ENCODE measurements at places on chromosomes 7 and 10.

DNA sequence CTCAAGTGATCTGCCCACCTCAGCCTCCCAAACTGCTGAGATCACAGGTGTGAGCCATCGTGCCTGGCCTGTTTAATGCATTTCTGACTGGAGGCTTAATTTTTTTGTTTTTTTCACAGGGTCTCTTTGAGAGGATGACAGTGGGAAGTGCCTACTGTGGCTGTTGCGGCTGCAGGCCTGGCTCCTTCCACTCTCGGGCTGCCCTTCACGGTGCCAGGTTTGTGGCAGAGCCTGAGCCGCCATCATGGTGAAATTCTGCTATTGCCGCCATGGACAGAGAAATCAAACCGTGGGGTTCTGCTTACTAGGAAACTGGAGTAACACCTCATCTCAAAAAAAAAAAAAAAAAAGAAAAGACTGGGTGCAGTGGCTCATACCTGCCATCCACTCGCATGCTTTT lies 142.7 kb downstream of the CAMK1D start:
- H3K27ac ChIP-seq = no peak overlapping the region
- no peak for DNase-seq
- no peaks in the 10 kb centered on the region for H3K27me3 ChIP-seq

DNA sequence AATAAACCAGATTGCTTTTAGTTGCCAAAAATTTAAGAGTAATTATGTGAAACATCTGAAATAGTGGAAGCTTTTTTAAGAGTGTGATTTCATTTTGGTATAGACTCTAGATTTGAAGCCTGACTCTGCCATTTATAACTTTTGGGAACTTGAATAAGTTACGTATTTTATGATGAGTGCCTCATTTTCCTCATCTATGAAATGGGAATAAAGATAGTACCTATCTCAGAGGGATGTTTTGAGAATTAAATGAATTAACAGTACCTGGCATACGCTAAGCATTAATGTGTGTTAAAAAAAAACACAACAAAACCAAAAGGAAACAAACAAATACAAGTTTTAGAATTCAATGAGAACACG lies 12.9 kb downstream of the PRKAR2B start:
- H3K36me3 ChIP-seq = no peaks in the 10 kb centered on the region
- no peak overlapping the region for H3K4me3 ChIP-seq
- no peaks in the 10 kb centered on the region for H3K4me1 ChIP-seq
- DNase-seq = no peak
- no peak overlapping the region for H3K27ac ChIP-seq
- no peaks in the 10 kb centered on the region for H3K27me3 ChIP-seq

DNA sequence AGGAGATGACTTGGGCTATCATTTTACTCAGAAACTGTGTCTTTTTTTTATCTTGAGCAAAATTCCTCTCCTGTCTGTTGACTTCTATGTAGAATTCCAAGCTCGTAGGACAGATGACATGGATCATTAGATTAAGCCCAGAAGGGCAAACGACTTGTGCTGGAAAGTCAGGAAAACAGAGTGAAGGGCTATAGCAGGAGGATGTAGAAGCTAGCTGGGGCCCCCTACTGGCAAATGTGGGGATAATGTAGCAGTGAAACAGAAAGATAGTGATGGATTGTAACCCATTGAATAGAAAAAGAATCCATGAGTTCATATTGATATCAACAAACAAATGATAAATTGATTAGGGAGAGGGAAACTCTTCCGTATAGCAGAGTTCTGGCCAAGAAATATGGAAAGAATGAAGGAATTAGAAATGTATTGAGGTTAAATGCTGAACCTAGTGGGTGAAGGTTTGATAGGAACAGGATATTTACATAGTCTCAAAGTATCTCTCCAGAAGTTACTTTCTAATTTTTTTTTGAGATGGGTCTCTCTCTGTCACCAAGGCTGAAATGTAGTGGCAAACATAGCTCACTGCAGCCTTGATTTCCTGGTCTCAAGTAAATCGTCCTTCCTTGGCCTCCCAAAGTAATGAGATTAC lies 103.6 kb downstream of the LYZL1 start:
- DNase-seq = peak; percentile 55
- no peak overlapping the region for H3K4me3 ChIP-seq
- H3K27me3 ChIP-seq = no peaks in the 10 kb centered on the region
- no peaks in the 10 kb centered on the region for H3K36me3 ChIP-seq

DNA sequence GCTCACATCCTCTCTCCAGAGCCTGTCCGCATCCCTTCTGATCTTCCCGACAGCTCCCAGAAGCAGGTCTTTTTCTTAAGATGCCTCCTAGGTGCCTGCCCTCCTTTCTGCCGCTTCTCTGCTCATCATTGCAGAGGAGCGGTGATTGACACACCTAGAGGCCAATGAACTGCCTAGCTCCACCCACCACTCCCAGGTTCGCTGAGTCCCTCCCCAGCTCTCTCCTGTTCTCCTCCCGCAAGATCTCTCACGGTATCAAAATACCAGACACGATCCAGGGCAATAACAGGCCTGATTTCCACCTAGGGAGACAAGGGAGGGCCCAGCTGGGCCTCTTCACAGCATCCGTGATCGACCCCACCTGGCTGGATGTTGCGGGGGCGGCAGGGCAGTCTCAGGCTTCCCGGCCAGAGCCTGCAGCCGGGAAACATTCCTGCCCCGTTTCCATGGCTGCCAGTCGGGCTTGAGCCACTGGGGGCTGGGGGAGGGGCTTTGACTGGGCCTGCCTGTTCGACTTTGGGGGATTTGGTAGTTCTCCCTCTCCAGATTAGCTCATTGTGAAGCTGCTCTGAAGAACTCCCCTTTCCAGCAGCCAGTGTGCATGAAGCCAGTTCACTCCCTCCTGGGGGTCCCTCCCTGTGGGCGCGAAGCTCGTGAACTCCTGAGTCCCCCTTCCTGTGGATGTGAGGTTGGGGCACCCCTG lies 373.5 kb downstream of the RPS24 start:
- peak overlapping the region; percentile 68 for H3K27ac ChIP-seq
- H3K4me1 ChIP-seq = peaks cover 23% of the 10 kb centered on the region
- no peaks in the 10 kb centered on the region for H3K27me3 ChIP-seq
- peak; percentile 94 for DNase-seq
- H3K36me3 ChIP-seq = no peaks in the 10 kb centered on the region

DNA sequence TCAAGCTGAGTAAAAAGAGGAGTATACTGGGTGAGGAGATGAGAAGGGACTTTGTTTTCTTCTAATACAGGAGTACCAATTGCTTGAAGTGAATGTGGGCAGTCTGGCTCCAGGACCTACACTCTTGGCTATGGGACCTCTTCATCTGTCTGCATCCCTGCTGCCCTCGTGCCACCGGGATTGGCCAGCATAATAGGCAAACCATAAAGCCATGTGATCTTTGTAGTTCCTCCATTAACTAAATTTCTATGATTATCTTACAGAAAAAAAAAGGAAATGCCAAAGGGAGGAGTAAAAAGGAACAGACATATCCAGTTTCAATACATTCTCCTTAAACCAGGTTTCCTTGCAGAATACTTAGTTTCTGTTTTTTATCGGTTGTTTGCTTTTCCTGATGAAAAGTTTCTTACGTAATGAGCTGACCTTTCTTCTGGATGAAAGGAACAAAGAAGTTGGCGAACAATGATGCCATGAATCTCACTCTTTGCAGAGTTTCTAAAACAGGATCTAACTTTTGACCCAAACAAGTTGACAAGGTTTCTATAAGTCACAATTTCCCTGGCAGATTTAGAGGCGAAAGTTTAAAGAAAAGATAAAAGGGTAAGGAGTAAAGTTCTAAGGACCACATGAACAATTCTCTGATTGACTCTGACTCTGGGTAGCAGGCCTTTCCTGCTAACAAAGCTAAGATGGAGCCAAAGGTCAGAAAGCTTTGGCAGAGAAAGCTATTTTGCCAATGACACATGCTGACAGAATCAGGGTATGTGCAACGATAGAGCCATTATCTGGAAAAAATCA lies 54.1 kb downstream of the LAMB1 start:
- no peaks in the 10 kb centered on the region for H3K27me3 ChIP-seq
- peaks cover 2% of the 10 kb centered on the region for H3K4me1 ChIP-seq
- no peaks in the 10 kb centered on the region for H3K36me3 ChIP-seq
- no peak for DNase-seq

- no peak overlapping the region for H3K27ac ChIP-seq
- H3K4me1 ChIP-seq = peaks cover 2% of the 10 kb centered on the region
- no peak for DNase-seq
- H3K36me3 ChIP-seq = no peaks in the 10 kb centered on the region
- H3K4me3 ChIP-seq = no peak overlapping the region
Measured at GRCh38 chr10:61933859-61934555, 32.5 kb downstream of the ARID5B start.

- H3K27me3 ChIP-seq = no peaks in the 10 kb centered on the region
- H3K36me3 ChIP-seq = no peaks in the 10 kb centered on the region
- no peak overlapping the region for H3K4me3 ChIP-seq
- no peak overlapping the region for H3K27ac ChIP-seq
Measured at GRCh38 chr10:116978901-116979300, 26.1 kb downstream of the SHTN1 start.

- H3K4me1 ChIP-seq = peaks cover 3% of the 10 kb centered on the region
- no peaks in the 10 kb centered on the region for H3K27me3 ChIP-seq
- H3K36me3 ChIP-seq = no peaks in the 10 kb centered on the region
- no peak overlapping the region for H3K4me3 ChIP-seq
- no peak for DNase-seq
Measured at GRCh38 chr10:9853405-9854355, 1164.0 kb upstream of the CELF2 start.

- H3K4me3 ChIP-seq = no peak overlapping the region
- no peaks in the 10 kb centered on the region for H3K36me3 ChIP-seq
- H3K4me1 ChIP-seq = peaks cover 27% of the 10 kb centered on the region
- H3K27ac ChIP-seq = no peak overlapping the region
Measured at GRCh38 chr10:124158592-124158991, 65.2 kb upstream of the CHST15 start.

DNA sequence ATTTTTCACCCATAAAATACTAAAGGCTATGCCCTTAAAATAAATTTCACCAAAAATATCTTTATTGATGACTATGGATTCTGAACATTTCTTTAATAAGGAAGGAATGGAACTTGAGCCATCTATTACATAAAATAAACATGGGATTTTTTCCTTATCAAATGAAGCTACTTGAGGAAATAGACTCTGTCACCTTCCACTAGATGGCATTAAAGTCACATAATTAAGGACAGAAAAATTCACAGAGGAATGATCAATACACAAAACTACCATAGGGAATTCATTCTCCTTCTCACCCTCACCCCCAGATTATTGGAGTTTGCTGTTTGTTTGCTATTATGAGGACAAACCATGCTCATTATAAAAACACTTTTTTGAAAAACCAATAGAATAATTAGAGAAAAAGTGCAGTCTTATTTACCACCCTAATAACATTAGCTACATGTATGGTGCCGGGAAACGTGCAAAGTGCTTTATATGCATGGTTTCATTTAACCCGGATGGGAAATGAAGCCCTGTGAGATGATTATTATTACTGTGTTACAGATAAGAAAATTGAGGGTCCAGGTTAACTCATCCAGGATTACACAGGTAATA lies 21.1 kb upstream of the FOXI2 start:
- DNase-seq = no peak
- H3K27me3 ChIP-seq = no peaks in the 10 kb centered on the region
- no peak overlapping the region for H3K4me3 ChIP-seq
- H3K4me1 ChIP-seq = no peaks in the 10 kb centered on the region

DNA sequence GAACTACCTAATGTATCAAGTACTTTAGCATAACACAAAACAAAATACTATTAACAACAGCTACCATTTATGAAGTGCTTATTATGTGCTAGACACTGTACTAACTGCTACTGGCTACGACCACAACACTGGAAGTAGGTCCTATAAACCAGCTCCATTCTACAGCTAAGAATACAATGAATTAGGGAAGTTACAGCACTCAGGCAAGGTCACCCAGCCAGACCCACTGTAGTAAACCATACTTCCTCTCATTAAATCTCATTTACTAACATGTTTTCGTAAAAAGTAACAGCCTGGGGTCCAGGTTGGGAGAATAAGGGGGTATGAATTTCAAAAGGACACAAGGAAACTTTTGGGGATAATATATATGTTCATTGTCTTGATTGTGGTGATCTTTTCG lies 25.4 kb downstream of the NAPEPLD start:
- H3K4me3 ChIP-seq = no peak overlapping the region
- no peak overlapping the region for H3K27ac ChIP-seq
- no peaks in the 10 kb centered on the region for H3K4me1 ChIP-seq
- H3K27me3 ChIP-seq = no peaks in the 10 kb centered on the region
- no peaks in the 10 kb centered on the region for H3K36me3 ChIP-seq

GRCh38 chr10:99364125-99364524 lies 35.0 kb downstream of the CNNM1 start:
- no peaks in the 10 kb centered on the region for H3K36me3 ChIP-seq
- no peaks in the 10 kb centered on the region for H3K27me3 ChIP-seq
- H3K4me1 ChIP-seq = no peaks in the 10 kb centered on the region
- no peak overlapping the region for H3K4me3 ChIP-seq

- peaks cover 3% of the 10 kb centered on the region for H3K4me1 ChIP-seq
- no peaks in the 10 kb centered on the region for H3K27me3 ChIP-seq
- DNase-seq = no peak
- H3K4me3 ChIP-seq = no peak overlapping the region
- no peak overlapping the region for H3K27ac ChIP-seq
- H3K36me3 ChIP-seq = no peaks in the 10 kb centered on the region
Measured at GRCh38 chr10:6222755-6223154, 20.0 kb downstream of the PFKFB3 start.

DNA sequence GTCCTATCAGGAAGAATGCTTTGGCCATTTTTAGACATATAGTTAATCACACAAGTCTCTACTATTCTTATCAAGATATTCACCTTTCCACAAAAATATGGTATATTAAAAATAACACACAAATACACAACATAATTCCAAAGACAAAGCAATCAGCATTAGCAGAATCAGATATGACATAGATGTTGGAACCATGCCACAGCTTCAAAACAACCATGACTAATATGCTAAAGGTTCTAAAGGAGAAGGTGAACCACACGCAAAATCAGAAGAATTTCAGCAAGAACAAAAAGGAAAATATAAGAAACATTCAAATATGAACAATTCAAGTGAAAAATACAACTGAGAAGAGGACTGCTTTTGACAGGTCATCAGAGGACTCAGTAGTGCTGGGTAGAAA lies 670.2 kb upstream of the SORCS1 start:
- H3K27me3 ChIP-seq = no peaks in the 10 kb centered on the region
- no peak overlapping the region for H3K27ac ChIP-seq
- DNase-seq = no peak
- no peak overlapping the region for H3K4me3 ChIP-seq

DNA sequence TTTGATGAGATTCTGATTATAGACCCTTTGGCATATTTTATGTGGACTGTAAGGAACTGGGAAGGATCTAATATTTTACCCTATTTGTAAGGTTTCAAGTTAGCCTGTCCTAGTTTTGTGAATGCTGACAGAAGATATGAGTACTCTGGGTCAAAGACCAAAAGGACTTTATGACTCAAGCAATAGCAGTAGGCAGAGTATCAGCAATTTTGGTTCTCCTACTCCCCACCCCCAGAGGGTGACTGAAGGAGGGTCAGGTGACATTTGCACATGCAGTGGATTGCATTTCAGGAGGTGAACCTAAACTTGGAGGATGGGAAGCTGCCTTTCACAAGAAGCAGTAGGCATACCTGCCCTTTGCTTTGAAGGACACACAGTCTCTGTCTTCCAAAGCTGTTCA lies 84.0 kb upstream of the KLF6 start:
- no peak for DNase-seq
- no peak overlapping the region for H3K27ac ChIP-seq
- no peaks in the 10 kb centered on the region for H3K27me3 ChIP-seq
- H3K4me3 ChIP-seq = no peak overlapping the region
- no peaks in the 10 kb centered on the region for H3K36me3 ChIP-seq
- H3K4me1 ChIP-seq = no peaks in the 10 kb centered on the region

- H3K4me3 ChIP-seq = no peak overlapping the region
- peak; percentile 72 for DNase-seq
- no peaks in the 10 kb centered on the region for H3K27me3 ChIP-seq
- peaks cover 43% of the 10 kb centered on the region for H3K4me1 ChIP-seq
Measured at GRCh38 chr10:110834629-110835301, 37.0 kb upstream of the PDCD4 start.
